ENCODE measurements at places on chromosomes 7 and 10. TPM values are rescaled to one million over a fixed set of nuclear protein-coding genes. Genes with fewer than 3 reads are reported as not detected.

KIAA1217 gene
- 14.6 TPM for total RNA-seq

SPDYE8 gene
- not detected for total RNA-seq

RADIL gene
- total RNA-seq: 5.8 TPM

- H3K27ac ChIP-seq: no peak overlapping the region
- H3K36me3 ChIP-seq: no peaks in the 10 kb centered on the region
- peaks cover 3% of the 10 kb centered on the region for H3K4me1 ChIP-seq
- no peaks in the 10 kb centered on the region for H3K27me3 ChIP-seq
Observed at GRCh38 chr7:101717628-101718357, 88.7 kb upstream of the MYL10 start.

CHAT gene
- total RNA-seq: not detected
